ENCODE measurements at places on chromosomes 16 and 17.

DNA sequence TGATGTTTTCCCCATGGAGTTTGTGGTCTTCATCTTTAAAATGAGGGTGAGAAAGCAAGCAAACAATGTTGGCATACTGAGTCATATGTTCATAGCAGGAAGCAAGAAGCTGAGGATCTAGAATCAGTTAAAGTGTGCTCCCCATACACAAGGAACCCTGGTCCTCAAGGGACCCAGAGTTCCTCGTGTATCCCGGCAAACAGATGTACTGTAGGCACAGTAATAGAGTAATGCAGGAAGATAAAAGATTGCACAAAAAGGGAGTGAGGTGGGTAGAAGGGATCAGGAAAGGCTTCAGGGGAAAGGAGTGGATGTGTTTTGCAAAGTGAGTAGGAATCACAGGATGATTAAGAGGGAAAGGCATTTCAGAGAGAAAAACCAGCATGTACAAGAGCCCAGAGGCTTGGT is 412.3 kb upstream of the CDH11 start:
- no peak for DNase-seq

- no peak for DNase-seq
These were observed 1517.7 kb upstream of the CDH8 start for GRCh38 chr16:63553980-63554379.

- DNase-seq: no peak
These were observed 25.5 kb downstream of the RAB11FIP3 start for GRCh38 chr16:450785-451512.

- no peak for DNase-seq
These were observed 22.2 kb upstream of the ATP2A3 start for GRCh38 chr17:3986270-3986938.

DNA sequence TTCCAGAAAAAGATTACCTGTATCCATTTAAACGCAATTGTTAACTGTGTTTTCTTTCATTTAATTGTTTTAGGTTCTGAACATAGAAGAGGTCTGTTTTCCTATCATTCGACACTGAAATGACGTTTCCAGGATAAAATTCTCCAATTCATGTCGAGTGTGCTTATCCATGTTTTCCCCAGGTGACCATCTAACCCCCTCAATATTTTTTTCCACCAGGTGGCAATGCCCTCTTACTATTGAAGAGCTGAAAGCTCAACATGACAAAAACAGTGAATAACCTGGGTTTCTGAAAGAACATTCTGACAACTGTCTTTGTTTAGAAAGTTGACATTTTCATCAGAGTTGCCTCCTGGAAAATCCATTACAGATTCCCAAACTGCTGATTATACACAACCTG is 948.7 kb downstream of the KCNJ2 start:
- no peak for DNase-seq

DNA sequence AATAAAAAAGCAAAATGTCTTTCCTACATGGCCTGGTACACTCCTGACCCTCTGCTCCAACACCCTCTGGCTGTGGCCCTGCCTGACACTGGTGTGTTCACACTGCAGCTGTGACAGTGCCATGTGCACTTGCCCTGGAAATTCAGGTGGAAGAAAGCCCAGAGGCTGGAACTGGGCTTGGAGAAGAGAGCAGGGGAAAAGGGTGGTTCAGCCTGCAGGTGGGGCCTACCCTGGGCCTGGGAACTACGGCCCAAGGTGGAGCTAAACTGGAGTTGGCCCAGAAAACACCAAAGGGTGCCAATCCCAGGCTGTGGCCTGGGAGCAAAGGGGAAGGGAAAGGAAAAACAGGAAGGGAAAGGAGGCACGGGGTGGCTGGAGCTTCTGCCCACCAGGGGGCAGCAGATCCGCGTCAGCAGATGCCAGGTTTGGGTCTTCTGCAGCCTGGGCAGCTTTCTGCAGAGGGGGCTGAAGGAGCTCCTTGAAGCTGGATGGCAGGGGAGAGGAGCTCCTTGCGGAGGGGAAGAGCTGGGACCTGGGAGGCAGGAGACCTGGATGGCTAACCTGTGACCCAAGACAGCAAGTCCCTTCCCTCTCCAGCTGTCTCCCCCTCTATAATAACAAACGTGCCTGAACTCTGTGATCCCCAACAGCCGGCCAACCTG is 15.4 kb upstream of the CTCF start:
- peak; percentile 78 for DNase-seq

GRCh38 chr16:74847202-74847601 is 72.6 kb upstream of the FA2H start:
- DNase-seq: no peak
